ENCODE measurements at places on chromosomes 3 and 15.

DNA sequence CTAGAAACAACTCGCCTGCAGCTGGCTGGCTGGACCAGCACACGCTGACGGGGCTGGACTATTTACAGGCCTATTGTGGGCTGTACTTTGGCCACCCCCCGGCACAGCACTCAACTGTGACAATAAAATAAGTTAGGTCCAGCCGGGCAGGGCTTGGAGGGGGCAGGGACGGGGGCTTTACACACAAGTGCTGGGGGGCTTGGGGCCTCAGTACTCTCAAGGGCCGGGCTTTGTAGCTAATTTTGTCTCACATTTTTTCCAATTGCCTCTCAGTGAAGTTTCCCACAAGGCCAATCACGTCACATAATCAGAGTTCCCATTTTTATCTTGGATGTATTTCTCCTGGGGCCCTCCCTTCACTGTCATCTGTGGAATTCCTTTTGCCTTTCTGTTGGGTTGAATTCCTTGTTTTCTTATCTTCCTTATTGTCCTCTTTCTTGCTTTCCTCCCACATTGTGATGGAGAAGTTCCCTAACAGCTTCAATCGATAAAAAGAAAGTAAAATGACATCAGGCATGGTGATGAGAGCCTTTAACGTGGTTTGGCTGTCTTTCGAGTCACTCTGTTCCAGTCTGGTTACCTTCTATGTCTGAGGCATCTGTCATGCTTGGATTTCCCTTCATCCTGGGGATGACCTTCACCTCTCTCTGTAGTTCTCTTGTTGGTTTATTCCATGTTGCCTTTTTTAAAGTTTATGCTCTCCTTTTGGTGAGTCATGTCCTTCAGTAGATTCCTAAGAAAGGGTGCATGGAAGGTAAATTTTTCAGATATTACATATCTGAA, 44.1 kb upstream of the CMTM7 start:
- no peak for DNase-seq

- DNase-seq, result no peak
Observed at GRCh38 chr15:75929799-75930565, 26.3 kb downstream of the FBXO22 start.

- no peak for DNase-seq
Observed at GRCh38 chr3:137349557-137350348, 392.0 kb downstream of the IL20RB start.

GRCh38 chr3:168248383-168249204, 152.9 kb upstream of the GOLIM4 start:
- DNase-seq, result no peak

GRCh38 chr3:127779747-127780146, 42.6 kb downstream of the MGLL start:
- no peak for DNase-seq

DNA sequence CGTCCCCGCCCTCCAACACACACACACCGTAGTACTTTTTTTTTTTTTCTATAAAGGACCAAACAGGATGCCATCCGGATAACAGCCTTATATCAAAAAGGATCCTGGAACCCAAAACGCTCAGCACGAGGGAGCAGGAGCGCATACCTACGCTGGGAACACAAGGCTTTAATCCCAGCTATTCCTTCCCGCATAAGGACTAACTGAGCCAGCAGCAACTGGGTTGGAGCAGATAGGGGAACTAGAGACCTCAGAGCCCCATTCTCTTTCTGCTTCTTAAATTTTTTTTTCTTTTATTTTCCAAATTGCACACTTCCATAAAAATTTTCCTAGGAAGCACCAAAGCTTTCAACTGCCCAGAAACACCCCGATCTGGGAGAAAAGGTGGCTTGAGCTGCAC, 1.3 kb downstream of the TRANK1 start:
- DNase-seq, result no peak

- DNase-seq, result no peak
Observed at GRCh38 chr3:156071031-156071430, 49.3 kb upstream of the KCNAB1 start.

- no peak for DNase-seq
Observed at GRCh38 chr3:168973206-168973605, 690.3 kb downstream of the MECOM start.

DNA sequence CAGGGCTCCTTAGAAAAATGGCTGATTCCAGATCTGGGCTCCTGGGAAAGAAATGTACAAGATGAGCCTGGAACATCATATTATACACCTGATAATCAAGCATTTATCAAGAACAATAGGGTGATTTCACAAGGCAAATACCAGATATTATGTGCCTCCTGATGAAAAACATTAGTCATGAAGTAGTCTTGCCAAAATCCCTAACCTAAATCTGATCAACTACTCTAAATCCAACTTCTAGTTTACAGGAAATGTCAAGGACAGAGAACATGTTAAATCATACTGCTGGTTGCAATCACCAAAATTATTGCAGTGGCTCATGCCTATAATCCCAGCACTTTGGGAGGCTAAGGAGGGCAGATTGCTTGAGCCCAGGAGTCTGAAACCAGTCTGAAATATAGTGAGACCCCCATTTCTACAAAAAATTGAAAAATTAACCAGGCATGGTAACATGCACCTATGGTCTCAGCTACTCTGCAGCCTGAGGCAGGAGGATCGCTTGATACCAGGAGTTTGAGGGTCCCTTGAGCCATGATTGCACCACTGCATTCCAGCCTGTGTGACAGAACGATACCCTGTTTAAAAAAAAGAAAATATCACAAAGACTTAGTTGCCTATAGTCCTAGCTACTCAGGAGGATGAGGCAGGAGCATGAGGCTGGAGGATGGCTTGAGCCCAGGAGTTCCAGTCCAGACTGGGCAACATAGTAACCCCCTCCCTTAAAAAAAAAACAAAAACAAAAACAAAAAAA, 34.9 kb upstream of the ATP13A3 start:
- peak; percentile 11 for DNase-seq

GRCh38 chr15:50190723-50191122, 8.7 kb downstream of the SLC27A2 start:
- DNase-seq, result no peak

- no peak for DNase-seq
Observed at GRCh38 chr15:75727851-75728715, 15.4 kb upstream of the CSPG4 start.

DNA sequence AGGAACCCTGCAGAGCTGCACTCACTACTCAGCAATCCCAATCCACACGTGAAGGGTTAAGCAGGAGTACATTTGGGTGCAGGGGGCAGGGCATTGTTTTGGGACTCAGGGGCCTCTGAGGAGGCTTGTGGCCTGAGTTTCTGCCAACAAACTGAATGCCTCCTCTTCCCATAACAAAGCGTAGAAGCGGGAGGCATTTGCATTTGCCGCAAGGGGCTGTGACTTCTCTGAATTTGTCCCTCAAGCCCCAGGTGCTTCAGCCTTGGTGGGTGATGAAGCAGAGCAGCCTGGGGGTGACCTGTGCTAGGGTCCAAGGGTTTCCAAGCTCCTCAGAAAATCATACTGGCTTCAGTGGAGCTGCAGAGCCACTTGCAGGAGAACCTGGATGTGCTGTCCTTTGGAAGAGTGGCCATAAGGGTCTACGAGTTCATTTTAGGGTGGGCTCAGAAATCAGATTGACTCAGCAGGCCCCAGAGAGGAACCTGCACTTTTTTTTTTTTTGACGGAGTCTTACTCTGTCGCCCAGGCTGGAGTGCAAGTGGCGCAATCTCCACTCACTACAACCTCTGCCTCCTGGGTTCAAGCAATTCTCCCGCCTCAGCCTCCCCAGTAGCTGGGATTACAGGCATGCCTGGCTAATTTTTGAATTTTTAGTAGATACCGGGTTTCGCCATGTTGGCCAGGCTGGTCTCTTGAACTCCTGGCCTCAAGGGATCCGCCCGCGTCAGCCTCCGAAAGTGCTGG, 1.4 kb upstream of the RPSA start:
- DNase-seq, result no peak

Measured in SW 1271 (cell line).